ENCODE measurements at places on chromosomes 7 and 10. TPM values are rescaled to one million over a fixed set of nuclear protein-coding genes. Genes with fewer than 3 reads are reported as not detected.
A peak's percentile ranks its signal among the peaks of the same experiment; 100 is the strongest.

The COBL gene
- polyA plus RNA-seq, result 16.1 TPM

GRCh38 chr10:59606551-59606961, 103.1 kb downstream of the SLC16A9 start:
- no peak for DNase-seq

DNA sequence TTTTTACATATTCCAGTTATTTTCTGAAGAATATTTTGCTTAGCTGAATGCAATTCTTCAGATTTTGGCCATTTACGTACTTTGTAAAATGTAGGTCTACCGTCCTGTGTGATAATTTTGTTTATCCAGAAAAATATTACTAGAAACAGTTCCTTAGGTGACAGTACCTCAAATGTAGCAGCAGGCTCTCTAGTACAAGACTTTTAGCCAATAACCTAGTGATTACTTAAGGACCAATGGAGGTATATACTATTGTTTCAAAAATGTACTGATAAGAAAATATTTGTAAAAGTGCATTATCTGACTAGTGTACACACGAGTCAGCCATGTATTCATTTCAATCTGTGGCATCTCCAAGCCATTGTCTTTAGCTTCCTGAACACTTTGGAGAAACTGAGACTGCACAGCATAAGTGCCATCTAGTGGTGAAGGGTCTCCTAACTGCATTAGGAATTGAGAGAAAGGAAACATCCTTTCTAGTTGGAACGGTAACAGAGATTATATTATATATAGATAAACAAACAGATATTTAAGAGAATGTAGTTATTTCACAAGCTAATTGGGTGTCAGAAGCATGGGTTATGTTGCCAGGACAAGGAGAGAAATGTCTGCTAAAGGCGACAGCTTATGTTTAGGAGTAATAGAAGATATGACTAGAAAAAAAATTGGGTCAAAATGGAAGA, 23.7 kb downstream of the RTKN2 start:
- peak; percentile 70 for DNase-seq

DNA sequence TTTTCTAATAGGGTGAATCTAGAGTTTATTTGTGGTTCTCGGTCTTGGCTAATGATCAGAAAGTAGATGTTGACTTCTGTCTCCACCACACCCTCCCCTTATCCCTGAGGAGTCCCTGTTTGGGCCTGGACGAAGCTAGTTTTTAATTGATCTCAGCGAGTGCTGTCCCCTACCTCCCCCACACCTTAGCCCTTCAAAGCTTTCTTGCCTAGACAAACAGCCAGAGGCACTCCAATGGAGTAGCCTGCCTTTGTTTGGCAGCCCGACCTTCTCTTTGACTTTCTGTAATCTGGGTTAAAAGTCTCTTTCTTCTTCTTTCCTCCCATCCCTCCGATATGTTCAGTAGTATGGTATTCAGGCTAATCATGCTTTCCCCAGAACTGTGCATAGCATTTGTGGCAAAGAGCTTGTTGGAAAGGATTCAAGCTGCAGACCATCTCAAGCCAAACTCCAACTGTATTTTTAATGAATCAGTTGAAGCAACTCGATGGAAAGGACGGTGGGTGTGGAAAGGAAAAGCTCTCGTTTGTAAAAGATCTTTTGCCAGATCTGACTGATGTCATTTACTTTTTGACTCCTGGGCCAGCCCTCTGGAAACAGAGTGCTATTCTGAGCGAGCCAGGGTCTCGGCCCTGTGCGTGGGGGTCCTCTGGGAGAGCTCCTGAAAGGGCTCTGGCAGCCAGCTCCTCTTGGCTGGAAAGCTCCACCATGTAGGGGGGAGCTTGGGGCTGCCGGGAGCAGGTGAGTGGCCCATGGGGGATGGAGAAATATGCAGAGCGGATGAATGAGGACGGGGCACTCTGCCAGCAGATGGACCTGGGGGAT, 4.5 kb downstream of the FAM180A start:
- DNase-seq, result no peak

DNA sequence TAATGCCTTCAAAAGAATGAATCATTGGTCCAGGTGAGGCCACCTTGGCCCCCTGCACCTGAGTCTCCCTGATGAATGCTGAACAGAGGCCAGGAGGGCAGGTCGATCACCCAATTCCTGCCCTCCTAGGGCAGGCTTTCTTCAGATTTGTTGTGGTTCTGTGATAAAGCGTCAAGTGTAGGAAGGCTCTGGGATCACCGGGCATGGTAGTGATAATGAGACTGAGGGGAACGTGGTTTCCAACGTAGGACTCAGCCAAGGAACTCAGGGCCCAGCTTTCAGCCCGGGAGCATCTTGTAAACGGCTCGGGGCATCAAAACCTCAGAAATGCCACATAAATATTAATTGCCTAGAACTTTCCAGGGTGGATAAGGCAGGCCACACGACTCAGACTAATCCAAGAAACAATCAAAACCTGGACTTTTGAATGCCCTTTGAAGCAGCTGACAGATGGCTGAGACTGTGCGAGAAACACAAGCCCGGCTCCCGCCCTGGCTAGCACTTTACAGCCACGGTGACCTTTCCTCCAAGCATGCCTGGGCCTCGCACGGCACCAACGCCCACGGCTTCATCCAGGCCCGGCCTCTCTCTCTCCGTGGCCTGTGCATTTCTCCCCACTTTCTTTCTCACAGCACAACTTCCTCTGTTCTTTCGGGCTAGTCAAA, 239.3 kb upstream of the GRB10 start:
- no peak for DNase-seq
